ENCODE measurements at places on chromosomes 7 and 10. TPM values are rescaled to one million over a fixed set of nuclear protein-coding genes. Genes with fewer than 3 reads are reported as not detected.

DNA sequence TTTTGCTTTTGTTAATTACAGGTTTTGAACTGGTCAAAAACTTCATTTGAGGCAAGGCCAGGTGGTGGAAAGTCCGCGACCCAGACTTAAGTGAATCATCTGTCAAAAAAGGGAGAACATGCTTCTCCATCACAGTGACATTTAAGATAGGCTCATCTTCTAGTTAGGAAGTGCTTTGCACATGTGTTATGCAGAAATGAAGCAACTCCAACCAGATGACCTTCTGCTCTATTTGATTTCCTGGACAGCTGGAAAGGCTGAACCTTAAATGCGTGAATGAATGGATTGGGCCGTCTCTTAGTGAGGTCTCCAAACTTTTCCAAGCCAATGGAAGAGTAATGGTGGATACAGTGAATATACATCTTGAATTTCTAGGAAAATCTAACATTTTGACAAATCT, 101.6 kb upstream of the FAM13C start:
- H3K27ac ChIP-seq: no peak overlapping the region
- no peak overlapping the region for H3K4me3 ChIP-seq
- no peaks in the 10 kb centered on the region for H3K4me1 ChIP-seq
- H3K36me3 ChIP-seq: no peaks in the 10 kb centered on the region
- no peak for DNase-seq
- no peaks in the 10 kb centered on the region for H3K27me3 ChIP-seq

- H3K27me3 ChIP-seq: no peaks in the 10 kb centered on the region
- H3K4me3 ChIP-seq: no peak overlapping the region
- H3K27ac ChIP-seq: no peak overlapping the region
- DNase-seq: no peak
- H3K4me1 ChIP-seq: peaks cover 42% of the 10 kb centered on the region
- H3K36me3 ChIP-seq: no peaks in the 10 kb centered on the region
Observed at GRCh38 chr10:69065406-69066361, 22.2 kb upstream of the SRGN start.

DNA sequence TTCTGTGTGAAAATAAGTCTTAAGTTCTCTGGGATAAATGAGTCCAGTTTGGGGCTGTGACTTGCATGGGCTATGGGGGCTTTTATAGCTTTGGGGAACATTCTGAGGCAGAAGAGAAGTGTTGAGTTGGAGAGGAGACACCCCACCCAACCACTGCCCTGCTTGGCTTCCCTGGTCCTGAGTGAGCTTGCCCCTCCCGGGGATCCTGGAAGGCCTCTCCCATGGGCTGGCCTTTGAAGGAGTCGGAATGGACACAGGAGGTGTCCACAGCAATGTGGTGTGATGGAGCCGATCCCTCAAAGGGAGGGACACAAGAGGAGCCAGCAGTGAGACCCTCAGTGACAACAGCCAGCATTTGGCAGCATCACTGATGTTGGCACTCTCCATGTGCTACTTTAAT, 89.8 kb downstream of the GLRX3 start:
- H3K4me3 ChIP-seq: no peak overlapping the region
- no peaks in the 10 kb centered on the region for H3K27me3 ChIP-seq
- DNase-seq: no peak
- H3K36me3 ChIP-seq: no peaks in the 10 kb centered on the region
- H3K27ac ChIP-seq: no peak overlapping the region
- no peaks in the 10 kb centered on the region for H3K4me1 ChIP-seq

DNA sequence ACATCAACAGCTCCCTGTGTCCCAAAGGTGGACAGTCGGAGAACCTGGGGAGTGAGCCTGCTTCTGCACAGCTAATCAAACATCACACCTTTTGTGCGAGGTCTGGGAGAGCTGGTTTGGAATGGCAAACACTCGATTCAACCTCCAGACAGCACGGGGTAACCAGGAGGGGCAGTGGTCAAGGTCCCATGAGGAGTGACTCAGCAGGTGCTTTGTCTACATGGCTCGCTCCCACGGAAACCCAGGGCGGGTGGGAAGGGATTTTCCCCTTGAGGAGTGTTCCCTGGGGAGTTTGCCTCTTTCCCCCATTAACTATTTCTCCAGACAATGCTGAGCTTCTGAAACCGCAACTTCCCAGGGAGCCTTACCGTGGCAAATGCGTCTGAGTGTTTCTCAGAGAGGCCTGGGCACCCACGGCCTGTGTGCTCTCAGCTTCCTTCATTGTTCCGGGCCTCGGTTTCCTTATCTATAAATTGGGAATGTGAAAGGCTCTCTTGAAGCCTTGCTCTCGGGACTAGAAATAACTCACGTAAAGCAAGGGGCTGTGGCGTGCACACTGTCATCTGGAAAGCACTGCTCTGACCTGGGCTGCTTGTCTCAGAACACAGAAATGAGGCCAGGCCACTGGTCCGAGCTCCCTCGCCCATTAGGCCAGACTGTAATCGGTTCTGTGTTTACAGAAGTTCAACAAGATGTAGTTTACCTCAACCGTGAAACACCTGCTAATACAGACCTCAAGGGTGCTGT, 14.0 kb upstream of the GTPBP4 start:
- no peak overlapping the region for H3K4me3 ChIP-seq
- H3K36me3 ChIP-seq: no peaks in the 10 kb centered on the region

GRCh38 chr7:128729494-128729893, 9.7 kb upstream of the CALU start:
- H3K4me3 ChIP-seq: no peak overlapping the region
- H3K36me3 ChIP-seq: no peaks in the 10 kb centered on the region
- peaks cover 5% of the 10 kb centered on the region for H3K4me1 ChIP-seq
- no peak overlapping the region for H3K27ac ChIP-seq
- DNase-seq: no peak

The STOX1 gene
- 0.09 TPM for polyA plus RNA-seq

DNA sequence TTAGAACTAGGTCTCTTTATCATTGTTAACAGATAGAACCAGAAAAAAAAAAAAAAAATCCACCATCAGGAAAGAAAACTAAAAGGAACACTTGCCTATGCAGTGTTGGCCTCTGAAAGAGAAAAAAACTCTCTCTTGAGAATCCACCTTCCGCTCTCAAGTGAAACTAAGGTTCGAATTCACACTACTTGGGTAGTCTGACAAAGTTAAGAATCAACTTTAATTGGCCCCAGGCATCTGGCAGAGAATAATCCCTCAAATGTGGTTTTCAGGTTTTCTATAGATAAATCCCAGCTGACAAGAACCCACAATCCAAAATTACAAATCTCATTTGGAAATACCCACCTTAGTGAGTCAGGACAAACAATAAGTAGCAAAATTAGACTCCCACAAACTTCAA, 199.7 kb upstream of the LRRN3 start:
- no peaks in the 10 kb centered on the region for H3K36me3 ChIP-seq
- no peak overlapping the region for H3K4me3 ChIP-seq
- H3K27ac ChIP-seq: no peak overlapping the region
- no peaks in the 10 kb centered on the region for H3K27me3 ChIP-seq

The CXCL12 gene
- polyA plus RNA-seq: not detected

DNA sequence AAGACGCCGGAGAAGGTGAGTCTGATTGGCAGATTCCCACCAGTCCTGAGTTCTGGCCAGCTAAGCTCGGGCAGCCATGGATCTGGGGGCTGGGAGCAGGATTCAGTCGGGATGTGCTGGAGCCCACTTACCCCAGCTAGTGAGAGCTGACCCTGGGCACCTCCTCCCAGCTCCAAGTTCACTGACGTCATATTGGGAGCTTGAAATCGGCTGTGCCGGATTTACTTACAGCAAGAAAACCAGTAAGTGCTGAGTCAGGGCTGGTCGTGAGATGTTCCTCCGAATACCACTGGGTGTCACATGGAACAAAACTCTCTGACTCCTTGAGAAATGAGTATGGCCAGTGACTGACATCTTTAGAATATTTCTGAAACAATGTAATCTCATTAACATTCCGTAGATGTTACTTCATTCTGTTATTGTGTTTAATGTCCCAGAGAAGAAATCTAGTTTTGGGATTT, 621.2 kb downstream of the SDK1 start:
- H3K27ac ChIP-seq: no peak overlapping the region
- H3K36me3 ChIP-seq: no peaks in the 10 kb centered on the region
- no peaks in the 10 kb centered on the region for H3K4me1 ChIP-seq
- H3K4me3 ChIP-seq: no peak overlapping the region

- no peaks in the 10 kb centered on the region for H3K27me3 ChIP-seq
- H3K36me3 ChIP-seq: peaks cover 74% of the 10 kb centered on the region
- no peak overlapping the region for H3K4me3 ChIP-seq
- H3K27ac ChIP-seq: no peak overlapping the region
- DNase-seq: no peak
Observed at GRCh38 chr10:73855413-73855812, 18.9 kb downstream of the CAMK2G start.

GRCh38 chr10:47405857-47406547, 21.9 kb upstream of the ZNF488 start:
- no peak overlapping the region for H3K27ac ChIP-seq
- peaks cover 16% of the 10 kb centered on the region for H3K4me1 ChIP-seq
- H3K36me3 ChIP-seq: no peaks in the 10 kb centered on the region
- H3K4me3 ChIP-seq: no peak overlapping the region
- H3K27me3 ChIP-seq: peaks cover 13% of the 10 kb centered on the region

The CDK13 gene
- polyA plus RNA-seq: 16.9 TPM

- H3K4me3 ChIP-seq: no peak overlapping the region
- H3K27me3 ChIP-seq: peaks cover 27% of the 10 kb centered on the region
- H3K36me3 ChIP-seq: no peaks in the 10 kb centered on the region
- H3K4me1 ChIP-seq: no peaks in the 10 kb centered on the region
- H3K27ac ChIP-seq: no peak overlapping the region
Observed at GRCh38 chr7:134400859-134401258, 58.0 kb downstream of the AKR1B1 start.

- no peaks in the 10 kb centered on the region for H3K36me3 ChIP-seq
- no peaks in the 10 kb centered on the region for H3K4me1 ChIP-seq
- no peak overlapping the region for H3K27ac ChIP-seq
- H3K27me3 ChIP-seq: no peaks in the 10 kb centered on the region
Observed at GRCh38 chr10:43160921-43161255, 22.6 kb downstream of the CSGALNACT2 start.

The PRRT4 gene
- polyA plus RNA-seq: not detected

GRCh38 chr7:17633067-17633466, 307.2 kb downstream of the SNX13 start:
- H3K4me1 ChIP-seq: no peaks in the 10 kb centered on the region
- H3K27me3 ChIP-seq: no peaks in the 10 kb centered on the region
- no peak for DNase-seq
- no peak overlapping the region for H3K4me3 ChIP-seq
- H3K36me3 ChIP-seq: no peaks in the 10 kb centered on the region
- H3K27ac ChIP-seq: no peak overlapping the region

- no peak for DNase-seq
- H3K36me3 ChIP-seq: no peaks in the 10 kb centered on the region
- peaks cover 27% of the 10 kb centered on the region for H3K27me3 ChIP-seq
- no peak overlapping the region for H3K4me3 ChIP-seq
- no peak overlapping the region for H3K27ac ChIP-seq
Observed at GRCh38 chr7:150734254-150734653, 3.0 kb upstream of the GIMAP5 start.

DNA sequence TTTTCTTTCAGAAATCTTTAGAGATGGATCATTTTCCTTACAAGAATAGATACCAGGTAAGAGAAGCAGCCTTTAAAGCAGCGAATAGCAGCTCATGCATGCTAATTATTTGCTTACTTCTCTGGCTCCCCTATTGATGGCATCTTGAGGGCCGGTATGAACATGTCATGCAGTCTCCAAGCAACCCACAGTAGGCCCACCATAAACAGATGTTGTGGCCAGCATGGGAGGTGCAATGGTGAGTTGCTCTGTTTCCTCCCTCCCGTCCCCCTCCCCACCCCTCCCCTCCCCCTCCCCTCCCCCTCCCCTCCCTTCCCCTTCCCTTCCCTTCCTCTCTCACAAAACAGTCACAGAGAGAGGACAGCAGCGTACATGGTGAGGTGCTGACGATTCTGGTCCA, 9.7 kb upstream of the ZNF273 start:
- H3K27ac ChIP-seq: no peak overlapping the region
- H3K27me3 ChIP-seq: no peaks in the 10 kb centered on the region

GRCh38 chr10:70066190-70066589, 13.5 kb downstream of the MACROH2A2 start:
- no peaks in the 10 kb centered on the region for H3K36me3 ChIP-seq
- no peaks in the 10 kb centered on the region for H3K4me1 ChIP-seq
- no peak for DNase-seq
- peaks cover 26% of the 10 kb centered on the region for H3K27me3 ChIP-seq

DNA sequence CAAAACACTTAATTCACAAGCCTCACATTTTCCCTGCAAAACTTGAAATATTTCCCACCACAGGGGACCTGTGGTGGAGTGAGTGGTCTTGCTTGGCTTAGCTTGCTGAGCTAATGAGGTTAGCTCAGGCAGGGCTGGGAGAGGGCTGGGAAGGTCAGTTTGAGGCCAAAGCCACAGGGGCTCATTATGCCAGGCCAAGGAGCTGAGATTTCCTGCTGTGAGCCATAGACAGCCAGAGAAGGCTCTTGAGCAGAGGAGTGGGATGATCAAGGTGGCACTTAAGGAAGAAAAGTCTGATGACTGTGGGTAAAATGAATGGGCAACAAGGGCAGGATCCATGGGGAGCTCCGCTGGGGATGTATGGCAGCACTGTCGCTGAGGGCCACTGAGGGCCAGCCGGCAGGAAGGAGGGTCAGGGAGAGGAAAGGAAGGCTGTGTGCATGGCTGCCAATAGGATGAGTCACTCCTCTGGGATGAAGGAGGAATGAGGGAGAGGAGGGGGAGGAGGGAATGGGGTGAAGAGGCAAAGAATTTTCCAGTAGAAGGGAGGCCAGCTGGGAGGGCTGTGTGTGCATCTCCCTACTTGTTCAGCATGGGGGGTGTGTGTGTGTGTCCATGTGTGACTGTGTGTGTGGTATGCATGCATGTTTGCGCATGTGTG, 18.7 kb upstream of the ZNF488 start:
- H3K27me3 ChIP-seq: peaks cover 6% of the 10 kb centered on the region
- no peak overlapping the region for H3K27ac ChIP-seq
- no peak for DNase-seq
- no peak overlapping the region for H3K4me3 ChIP-seq

DNA sequence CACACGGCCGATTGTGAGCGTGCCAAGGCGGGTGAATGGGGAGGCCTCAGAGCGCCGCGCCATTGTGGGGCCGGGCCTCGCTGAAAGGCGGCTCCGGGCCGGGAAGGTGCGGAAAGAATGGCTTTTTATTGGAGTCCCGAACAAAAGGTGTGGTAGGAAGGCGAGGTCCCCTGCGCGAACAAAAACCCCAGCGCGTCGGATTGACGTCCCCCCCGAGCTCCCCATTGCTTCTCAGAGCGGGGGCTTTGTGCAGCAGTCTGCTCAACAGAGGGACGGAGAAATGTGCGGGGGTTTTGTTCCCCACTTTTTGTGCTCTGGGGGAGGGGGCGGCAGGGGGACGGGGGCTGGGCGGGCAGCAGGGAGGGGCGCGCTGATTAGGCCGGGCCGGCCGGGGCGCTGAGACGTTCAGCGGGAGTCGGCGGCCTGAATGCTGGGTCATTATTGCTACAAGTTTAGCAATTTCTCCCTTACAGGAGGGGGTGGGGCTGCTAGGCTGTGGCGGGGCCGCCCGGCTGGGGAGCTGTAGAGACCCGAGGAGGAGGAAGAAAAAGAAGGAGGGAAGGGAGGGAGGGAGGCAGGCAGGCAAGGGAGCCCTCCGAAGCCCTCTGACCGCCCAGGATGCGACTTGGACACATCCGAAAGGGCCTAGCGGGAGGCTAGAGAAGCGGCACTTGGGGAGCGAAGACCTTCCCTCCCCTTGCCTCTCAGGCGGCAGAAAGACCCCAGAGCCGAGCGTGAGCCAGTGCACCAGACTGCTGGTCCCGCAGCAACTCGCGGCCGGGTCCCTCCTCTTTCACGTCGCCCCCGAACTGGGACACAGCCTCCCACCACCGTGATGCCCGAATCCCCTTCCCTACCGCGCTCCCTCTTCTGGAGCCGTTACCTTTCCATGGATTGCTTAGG, 4.6 kb downstream of the NKX2-3 start:
- no peak overlapping the region for H3K4me3 ChIP-seq
- DNase-seq: peak; percentile 14
- H3K27me3 ChIP-seq: peaks cover 68% of the 10 kb centered on the region
- no peak overlapping the region for H3K27ac ChIP-seq
- H3K4me1 ChIP-seq: no peaks in the 10 kb centered on the region

All from K562 (cell line).